ENCODE measurements at places on chromosomes 2 and 18.

DNA sequence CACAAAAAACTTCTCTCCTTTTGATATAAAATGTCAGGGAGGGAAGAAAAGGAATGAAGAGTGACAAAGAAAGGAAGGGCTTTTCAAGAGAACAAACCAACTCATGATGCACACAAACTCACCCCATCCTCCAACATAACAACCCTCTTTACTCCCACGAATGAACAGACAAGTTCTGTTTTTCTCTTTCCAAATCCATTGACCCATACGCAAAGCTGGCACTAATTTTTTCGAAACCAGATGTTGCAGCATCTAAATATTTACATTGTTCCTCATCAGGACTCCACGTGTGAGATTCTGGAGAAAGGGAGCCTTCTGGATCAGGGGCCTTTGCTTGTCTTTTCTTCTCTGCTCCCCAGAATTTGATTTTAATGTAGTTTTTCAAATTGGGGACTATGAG lies 143.3 kb upstream of the BCL2L11 start:
- no peak for DNase-seq

- no peak for DNase-seq
Observed at GRCh38 chr2:191954451-191954850, 107.6 kb upstream of the CAVIN2 start.

GRCh38 chr2:95314598-95314963 lies 17.4 kb downstream of the KCNIP3 start:
- DNase-seq, result no peak

DNA sequence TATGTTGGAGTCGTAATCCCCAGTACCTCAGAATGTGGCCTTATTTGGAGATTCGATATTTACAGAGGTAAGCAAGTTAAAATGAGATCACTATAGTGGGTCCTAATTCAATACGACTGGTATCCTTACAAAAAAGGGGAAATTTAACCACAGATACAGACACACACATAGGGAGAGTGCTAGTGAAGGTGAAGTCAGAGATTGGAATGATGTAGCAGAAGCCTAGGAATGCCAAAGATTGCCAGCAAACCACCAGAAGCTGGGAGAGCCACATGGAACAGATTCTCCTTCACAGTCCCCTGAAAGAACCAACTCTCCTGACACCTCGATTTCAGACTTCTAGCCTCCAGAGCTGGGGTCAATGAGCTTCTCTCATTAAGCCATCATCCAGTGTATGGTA lies 17.7 kb upstream of the ACTR3 start:
- no peak for DNase-seq

GRCh38 chr2:110869472-110870446 lies 137.4 kb downstream of the ACOXL start:
- no peak for DNase-seq

DNA sequence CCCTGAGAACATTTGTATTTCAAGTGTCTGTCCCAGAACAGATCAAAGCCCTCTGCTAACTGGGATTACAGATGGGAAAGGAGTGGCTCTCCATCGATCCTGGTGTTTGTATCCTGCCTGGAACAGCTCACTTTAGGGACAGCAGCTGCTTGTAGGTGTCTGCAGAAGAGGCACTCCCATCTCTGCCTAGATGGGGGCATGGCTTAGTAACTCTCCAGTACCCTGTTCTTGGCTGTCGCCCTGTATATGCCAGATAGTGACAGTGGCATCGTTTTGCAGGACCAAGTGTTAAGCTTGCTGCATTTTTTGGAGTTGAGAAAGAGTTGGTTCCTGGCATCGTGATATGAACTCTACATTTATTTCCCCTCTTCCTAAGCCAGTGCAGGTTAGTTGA lies 189.9 kb downstream of the SH3RF3 start:
- no peak for DNase-seq

GRCh38 chr2:217108086-217108485 lies 248.2 kb upstream of the TNP1 start:
- no peak for DNase-seq

GRCh38 chr2:36511858-36512603 lies 85.9 kb downstream of the FEZ2 start:
- DNase-seq, result no peak

DNA sequence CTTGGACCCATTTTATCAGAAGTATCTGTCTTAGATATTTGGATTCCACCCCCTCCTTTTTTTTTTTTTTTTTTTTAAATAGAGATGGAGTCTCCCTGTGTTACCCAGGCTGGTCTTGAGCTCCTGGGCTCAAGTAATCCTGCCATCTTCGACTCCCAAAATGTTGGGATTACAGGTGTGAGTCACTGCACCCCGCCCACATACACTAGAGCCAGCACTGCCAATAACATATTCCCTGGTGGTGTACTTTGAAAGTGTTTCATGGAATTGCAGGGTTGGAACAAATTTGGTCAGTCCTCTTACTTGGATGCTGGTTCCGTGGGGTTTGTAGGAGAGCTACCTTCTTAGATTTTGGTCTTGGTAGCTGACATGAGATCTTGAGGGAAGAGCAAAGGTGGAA lies 15.0 kb downstream of the PDCL3 start:
- DNase-seq, result no peak

DNA sequence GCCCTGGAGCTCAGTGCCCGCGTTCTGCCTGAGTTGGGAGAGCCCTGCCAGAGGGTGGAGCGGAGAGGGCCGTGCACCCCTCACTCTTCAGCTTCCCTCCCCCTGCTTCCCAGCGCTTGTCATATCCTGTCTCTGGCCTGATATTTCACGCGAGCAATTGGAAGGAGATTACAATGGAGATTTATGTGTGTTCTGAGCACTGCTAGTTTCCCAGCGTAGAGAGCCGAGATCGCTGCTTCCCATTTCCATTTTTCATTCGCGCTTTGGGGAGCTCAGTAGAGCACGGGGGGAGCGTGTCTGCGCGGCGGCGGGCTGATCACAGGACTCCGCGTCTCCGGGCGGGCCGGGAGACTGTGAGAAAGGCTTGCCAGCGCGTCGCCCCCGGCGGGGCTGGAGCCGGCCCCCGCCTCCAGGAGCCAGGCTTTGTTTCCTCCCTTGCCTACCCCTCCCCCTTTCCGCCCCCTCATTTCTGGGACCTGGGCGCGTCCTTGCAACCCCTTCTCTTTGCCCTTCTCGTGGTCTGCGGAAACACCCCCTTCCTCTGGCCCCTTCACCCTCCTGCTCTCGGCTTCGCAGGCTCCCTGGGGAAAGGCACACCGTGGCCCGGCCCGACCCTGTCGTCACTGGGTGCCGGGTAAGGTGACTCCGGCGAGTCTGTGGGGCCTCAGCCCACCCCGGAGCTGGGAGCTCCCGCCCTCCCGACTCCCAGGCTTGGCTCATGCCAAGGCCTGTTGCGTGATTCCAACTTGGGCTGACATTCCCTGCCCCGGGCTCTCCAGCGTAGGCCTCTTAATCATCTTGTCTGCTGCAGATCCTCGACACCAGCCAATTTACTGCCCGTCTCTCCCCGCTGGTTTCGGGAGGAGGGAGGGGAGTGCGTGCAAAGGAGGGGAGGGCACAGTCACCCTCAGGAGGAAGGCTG lies 5.8 kb downstream of the DLX2 start:
- DNase-seq, result no peak

DNA sequence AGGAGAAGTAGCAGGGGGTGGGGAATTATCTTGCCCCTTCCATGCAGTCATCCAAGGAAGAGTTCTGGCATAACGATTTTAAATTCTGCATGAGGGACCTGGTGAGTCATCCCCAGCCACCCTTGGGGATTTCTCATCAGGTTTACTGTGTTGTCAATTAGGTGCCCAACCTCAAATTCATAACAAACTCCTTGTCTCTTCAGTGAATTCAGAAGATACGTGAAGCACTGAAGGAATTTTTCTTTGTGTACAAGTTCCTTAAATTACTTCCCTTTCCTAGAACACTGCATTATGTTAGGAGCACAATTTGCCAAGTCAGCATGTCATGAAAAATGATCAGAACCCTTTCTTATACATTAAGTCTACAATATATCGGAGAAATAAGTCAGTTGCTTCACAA lies 70.8 kb upstream of the NOSTRIN start:
- DNase-seq, result no peak

DNA sequence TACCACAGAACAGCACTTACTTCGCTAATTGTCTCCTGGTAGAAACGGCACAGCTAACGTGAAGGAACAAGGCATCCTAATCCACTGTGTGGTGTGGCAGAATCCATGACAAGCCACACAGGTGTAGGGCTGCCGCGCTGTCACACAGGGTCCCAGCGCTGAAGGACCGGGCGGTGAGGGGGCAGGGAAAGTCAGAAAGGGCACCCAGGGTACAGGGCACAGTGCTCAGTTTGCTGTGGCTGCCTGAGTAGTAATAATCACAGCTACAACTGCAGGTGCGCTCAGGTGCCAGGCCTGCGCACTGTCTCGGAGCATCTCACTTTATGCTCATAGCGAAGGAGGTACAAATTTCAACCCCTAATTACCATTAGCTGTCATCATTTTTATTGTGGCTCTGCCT lies 55.2 kb upstream of the CAB39 start:
- no peak for DNase-seq

DNA sequence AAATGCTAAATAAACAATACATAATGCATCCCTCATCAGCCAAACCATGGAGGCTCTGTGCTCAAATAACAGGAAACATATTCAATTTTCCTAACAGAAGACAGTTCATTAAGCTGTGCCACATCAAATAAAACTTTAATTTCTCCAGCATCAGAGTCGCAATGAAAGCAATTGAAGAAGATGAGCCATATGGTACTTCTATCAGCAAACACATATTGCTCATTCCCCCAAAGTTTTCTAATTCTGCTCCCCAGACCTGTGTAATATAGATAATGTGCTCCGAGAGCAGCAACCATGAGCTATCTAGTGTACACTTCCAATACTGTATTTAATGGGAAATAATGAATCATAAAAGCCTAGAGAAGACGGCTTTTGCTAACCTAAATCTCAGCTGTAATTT lies 263.2 kb downstream of the MEIS1 start:
- no peak for DNase-seq

DNA sequence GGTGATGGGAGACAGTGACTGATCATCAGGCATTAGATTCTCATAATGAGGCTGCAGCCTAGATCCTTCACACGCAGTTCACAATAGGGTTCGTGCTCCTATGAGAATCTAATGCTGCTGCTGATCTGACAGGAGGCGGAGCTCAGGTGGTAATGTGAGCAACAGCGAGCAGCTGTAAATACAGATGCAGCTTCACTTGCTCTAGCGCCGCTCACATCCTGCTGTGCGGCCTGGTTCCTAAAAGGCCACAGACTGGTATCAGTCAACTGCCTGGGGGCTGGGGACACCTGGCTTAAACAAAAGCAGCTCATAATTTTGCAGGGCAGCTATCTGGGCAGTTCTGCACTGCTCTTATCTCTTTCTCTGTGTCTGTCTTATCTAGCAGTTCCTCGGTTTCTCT lies 20.4 kb upstream of the CD226 start:
- no peak for DNase-seq

- DNase-seq, result no peak
Observed at GRCh38 chr2:160906878-160907277, 253.3 kb upstream of the TANK start.

DNA sequence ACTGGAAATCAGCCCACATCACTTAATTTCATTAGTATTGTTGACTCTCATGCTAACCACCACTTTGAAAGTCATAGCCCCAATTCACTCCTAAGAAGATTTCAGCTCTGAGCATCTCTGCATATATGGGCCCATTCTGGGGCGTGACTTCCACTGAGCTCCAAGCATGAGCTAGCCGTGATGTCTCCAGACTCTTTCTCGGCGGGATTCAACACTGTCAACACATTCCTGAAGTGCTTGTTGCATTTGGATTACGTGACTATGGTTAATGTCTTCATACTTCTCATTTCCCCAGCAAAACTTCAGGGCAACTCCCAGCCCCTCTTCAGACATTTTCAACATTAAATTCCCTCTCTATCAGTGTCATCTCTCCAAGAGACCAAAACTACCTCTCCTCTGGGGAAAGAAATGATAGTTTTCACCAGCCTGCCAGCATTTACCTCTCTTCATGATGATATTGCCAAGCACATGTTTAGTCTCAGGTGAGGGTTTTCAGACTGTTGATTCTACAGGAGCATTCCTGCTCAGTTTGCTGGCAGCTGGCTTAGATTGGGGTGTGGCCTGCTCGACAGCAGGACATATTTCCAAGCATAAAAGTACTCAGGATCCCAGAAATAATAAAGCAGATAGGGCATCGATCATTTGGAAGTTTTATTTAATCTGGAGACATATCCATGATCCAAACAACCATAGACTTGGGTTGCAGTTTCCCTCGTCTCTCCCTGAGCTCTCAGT lies 81.7 kb downstream of the FEZ2 start:
- no peak for DNase-seq

- DNase-seq, result no peak
Observed at GRCh38 chr18:2448565-2449151, 122.6 kb downstream of the METTL4 start.

DNA sequence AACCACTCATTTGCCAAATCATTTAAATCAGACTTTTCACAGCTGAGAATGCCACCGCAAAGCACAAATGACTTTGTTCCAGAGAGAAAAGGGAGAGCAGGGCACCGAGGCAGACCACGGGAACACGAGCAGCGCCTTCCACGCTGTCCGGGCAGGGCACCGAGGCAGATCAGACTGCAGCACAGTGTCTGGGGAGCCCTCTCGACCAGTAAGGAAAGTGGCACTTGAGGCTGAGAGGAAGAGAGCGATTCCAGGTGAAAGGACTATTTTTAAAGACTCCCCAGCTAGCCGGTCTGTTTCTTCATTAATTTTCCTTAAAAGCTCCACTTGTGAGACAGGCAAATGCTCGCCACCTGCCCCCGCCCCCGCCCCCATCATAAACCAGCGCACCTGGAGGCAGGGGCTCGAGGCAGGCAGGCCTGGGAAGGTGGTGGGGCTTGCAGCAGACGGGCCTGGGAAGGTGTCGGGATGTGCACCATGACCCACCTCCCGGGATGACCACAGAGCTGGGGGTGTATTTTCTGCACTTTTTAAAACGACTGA lies 80.9 kb upstream of the CTDP1 start:
- no peak for DNase-seq

- no peak for DNase-seq
Observed at GRCh38 chr18:29104671-29105070, 927.7 kb upstream of the CDH2 start.

DNA sequence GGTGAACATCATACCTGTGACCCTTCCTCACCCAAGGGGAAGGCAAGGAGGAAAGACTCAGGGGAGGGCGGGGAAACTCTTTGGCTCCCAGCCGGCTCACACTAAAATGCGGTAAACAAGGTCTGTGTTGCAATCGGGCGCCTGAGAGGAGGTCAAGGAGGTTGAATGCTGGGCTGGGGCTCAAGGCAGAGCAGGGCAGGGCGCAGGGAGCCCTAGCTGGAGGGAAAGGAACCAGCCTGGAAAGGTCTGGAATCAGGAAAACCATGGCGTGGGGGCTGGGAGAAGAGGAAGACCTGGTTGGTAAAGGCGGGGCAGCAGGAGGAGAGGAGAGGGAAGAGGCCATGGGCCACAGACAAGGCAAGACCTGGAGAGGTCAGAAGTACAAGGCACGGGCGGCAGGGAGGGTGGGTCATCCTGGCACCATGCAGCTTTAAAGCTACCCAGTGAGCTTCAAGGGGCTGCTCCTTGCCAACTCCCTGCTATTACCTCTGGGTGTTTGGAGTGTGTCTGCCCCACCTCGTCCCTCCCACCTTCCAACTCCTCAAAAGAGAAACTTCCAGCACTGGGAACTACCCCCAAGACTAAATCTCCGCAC lies 4.8 kb upstream of the TMEM37 start:
- DNase-seq, result no peak

Measured in stimulated activated CD8-positive, alpha-beta memory T cell treated with anti-CD3 and anti-CD28 coated beads, Interleukin-4, amount 100 ng/mL, for 1 hour (primary cell).